GM12865 (cell line): ENCODE measurements at places on chromosomes 1 and 21.

- peak; percentile 18 for DNase-seq
These were observed 30.5 kb downstream of the KRTAP10-1 start for GRCh38 chr21:44509539-44509938.

- DNase-seq, result no peak
These were observed 98.8 kb downstream of the LBR start for GRCh38 chr1:225329041-225329440.

DNA sequence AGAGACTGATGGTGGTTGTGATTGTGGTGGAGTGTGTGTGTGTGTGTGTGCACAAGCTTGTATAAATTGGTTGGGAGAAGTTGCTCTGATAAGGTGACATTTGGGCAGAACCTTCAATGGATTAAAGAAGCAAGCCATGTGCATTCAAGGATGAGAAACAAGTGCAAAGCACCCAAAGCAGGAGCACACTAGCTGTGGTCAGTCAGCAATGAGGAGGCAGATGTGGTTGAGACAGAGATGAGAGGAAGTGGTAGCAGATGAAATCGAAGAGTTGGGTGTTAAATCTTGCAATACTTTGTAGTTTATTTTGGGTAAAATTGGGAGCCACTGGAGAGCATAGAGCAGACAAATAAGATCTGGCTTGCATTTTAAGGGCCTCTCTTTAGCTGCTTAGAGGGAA lies 4.4 kb upstream of the PGBD5 start:
- DNase-seq, result no peak

GRCh38 chr1:192787914-192788585 lies 20.8 kb upstream of the RGS2 start:
- no peak for DNase-seq

- no peak for DNase-seq
These were observed 23.1 kb upstream of the PTBP2 start for GRCh38 chr1:96698342-96698983.

DNA sequence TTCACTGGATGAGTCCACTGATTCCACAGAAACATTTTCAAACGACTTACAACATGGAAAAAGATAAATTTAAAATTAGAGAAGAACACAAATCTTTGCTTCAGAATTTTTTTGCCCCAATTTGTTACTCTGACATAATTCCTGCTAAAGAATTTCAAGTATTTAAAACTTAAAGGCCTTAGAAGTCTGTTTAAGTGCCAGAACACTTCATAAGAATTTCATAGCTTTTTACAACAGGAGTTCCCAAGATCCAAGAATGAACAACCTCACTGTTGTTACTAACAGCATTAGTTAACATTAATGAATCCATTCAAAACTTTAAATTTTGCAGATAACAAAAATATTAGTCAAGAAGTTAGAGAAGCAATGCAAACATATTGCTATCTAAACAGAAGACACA lies 31.7 kb downstream of the ARHGAP29 start:
- DNase-seq, result no peak

DNA sequence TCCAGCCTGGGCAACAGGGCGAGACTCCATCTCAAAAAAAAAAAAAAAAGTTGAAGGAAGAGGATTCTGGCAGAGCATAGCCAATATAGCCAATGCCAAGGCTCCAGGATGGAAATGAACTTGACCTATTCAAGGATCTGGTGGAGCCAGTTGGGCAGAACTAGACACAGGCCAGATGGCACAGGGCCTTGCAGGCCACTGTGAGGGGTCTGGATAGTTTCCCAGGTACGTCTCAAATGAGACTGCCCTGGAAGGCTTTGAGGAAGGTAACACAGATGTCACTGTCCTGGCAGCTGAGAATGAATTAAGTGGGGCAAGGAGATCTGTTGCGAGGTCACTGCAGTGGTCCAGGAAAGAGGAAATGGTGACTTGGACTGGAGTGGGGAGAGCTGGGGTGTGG lies 12.0 kb upstream of the ARHGEF19 start:
- no peak for DNase-seq

GRCh38 chr1:17419626-17420328 lies 19.7 kb downstream of the RCC2 start:
- DNase-seq, result peak; percentile 46

GRCh38 chr21:28937737-28938136 lies 54.9 kb downstream of the LTN1 start:
- no peak for DNase-seq

- DNase-seq, result no peak
These were observed 46.5 kb upstream of the NUF2 start for GRCh38 chr1:163275222-163275621.

- peak; percentile 16 for DNase-seq
These were observed 1183.4 kb downstream of the AMY1C start for GRCh38 chr1:104932949-104933679.
